ENCODE measurements at places on chromosomes 2 and 18. TPM values are rescaled to one million over a fixed set of nuclear protein-coding genes. Genes with fewer than 3 reads are reported as not detected.

DNA sequence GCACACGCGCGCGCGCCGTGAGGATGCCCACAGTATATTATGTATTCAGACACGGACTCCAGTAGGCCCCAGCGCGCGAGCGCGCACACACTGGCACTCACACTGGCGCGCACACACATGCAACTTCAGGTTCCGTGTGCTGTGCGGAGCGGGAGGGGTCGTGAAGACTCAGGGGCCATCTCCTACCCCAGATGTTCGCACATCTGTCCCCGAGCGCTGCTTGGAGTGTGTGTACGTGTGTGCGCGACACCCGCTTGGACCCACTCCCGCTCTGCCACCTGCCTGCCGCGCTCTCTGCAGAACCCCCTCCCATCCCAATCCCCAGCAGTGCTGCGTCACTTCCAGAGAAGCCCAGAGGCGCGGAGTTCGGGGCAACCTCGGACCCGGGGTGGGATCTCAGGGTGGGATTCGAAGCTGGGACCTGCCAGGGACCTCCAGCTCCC is 2.6 kb downstream of the NRP2 start:
- no peak for DNase-seq

DNA sequence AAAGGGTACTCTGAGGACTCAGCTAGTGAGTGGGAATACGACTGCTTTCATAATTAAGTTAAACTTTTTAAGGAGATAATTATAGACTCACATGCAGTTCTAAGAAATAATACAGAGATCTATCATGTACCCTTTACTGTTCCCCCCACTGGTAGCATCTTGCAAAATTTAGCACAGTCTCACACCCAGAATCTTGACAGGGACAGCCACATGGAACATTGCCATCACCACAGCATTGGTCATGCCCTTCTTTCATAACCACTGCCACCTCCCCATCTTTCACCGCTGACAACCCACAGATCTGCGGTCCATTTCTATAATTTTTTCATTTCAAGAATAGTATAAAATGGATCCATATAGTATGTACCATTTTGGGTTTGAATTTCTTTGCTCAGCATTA is 37.8 kb downstream of the ARHGEF4 start:
- DNase-seq = no peak

DNA sequence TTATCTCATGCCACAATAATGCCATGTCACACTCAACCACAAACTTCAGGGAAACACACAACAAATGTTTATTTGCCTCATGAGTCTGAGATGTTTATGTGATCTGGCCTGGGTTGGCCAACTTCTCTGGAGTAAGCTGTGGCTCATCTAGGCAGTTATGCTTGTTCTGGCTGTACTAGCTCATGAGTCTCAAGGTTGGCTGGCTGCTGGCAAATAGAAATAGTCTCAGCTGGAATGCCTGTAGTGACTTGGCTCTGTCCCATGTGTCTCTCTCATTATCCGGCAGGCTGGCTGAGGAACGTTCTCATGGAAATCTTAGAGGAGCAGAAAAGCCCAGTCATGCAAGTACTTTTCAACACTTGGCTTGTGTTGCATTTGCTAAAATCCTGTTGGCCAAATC is 234.9 kb upstream of the CDH2 start:
- DNase-seq = no peak

- DNase-seq = no peak
These were observed 123.2 kb downstream of the CAPN13 start for GRCh38 chr2:30684026-30684425.

DNA sequence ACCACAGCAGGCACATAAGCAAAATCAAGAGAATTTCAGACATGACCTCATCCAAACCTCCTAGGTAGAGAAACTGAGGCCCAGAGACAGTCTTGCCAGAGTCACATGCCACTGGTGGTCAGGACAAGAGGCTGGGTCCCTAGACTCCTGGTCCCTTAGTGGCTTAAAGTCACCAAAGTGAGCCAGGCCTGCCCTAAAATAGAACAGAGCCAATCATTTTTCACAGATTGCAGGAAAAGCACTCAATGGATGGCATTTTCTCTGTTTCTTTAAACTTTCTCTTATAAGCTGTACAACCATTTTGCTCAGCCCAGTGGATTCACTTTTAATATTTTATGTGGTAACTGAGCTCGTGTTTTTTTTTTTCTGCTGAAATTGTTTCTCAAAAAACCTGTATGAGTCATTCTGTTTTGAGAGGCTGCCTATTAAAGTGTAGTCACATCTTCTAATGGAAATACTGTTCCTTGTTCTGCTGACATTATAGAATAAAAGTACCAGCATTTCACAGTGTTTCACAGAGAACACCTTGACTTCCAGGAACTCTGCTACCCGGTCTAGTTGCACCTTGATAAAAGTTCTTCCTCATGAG is 29.6 kb downstream of the STEAP3 start:
- DNase-seq = no peak

DNA sequence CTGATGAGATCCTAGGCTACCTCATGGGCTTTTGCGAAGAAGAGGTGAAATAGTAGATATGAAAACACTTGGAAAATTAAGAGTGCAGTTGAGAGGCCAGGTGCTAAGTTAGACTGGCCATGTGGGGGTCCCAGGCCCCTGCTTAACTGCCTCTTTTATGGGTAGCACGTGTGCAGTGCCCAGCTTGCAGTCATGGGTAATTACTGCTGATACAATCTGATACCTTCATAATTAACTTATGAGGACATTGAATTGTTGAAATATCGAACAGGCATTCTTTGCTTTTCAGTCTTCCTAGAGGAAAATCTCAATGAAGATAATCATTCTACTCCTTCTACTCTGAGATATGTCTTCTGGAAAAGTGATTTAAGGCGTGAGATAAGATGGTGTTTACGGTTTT is 11.6 kb downstream of the TRAF3IP1 start:
- DNase-seq = no peak

DNA sequence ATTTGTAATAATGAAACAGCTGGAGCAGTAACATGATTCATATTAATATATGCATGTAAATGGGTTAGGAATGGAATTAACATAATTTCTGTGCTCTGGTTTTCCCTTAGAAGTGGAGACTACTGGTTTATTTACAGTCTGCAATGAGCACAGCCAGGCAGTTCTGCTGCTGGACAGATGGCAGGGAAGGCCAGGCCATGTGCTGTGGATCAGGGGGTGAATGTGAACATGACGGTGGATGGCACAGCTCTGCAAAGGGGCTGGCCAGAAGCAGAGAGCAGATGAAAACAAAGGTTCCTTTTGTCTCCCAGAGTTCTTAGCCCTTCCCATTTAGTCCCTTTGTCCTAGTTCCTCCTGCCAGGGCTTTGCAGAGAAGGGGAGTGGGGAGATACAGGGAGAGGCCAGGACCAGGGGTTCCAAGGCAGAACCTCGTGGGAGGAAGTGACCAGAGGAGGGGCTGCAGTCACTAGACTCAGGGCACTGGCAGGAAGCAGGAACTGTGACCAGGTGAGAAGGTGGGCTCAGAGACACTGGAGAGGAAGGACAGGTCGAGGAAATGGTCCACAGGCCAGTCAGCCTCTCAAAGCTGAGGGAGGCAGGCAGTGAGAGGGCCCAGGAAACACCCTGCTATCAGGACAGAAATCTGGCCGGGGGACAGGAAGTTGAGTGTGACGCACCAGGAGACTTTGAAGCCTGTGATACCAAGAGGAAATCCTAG is 112.9 kb upstream of the ATP8B1 start:
- DNase-seq = no peak

DNA sequence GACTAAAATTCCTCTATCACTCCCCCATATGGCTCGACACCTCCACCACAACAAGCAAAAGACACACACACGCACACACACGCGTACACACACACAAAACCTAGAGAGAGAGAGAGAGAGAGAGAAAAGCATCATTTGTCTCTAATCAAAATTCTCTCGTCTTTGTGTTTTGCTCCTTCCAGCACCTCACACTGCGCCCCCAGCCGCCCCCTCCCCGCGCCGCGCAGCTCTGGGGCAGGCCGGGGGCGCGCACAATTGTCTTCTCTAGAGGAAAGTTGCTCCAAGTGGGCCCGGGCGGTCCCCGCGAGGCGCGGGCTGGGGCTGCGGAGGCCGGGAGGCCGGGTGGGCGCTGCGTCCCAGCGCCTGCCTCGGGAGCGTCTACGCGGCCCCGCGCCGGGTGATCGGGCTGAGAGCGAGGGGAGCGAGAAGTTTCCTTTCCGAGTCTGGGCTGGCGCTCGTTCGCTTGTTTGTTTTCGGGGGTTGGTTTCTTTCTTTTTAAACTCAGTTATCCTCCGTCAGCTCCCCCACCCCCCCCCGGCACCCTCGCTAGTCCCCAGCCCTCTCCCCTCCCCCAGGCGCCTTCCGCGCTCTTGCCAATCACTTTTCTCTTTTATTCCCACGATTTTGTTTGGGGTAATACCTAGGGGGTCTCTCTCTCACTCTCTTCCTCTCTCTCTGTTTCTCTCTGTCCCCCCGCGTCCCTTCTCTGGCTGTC is 4.1 kb downstream of the ZEB2 start:
- no peak for DNase-seq

DNA sequence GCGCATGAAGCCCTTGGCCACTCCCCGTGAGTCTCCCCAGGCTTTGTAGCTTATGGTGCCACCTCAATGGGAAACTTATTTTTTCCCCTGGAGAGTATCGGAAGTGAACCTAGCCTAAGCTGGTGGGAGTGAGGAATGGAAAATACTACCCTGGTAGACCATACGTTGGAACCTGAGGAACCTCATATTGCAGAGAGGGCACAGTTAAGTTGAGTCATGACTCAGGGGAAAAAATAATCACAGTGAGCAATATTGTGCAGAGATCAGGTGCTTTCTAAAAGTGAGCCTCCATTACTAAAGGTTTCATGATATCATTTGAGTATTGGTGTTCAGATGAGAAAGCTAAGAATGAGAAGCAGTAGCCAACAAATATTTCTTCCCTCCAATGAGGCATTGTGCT is 360.5 kb upstream of the NT5C1B start:
- no peak for DNase-seq

GRCh38 chr2:105454801-105455485 is 56.1 kb upstream of the FHL2 start:
- DNase-seq = no peak

ANKRD53 gene
- 1.8 TPM for total RNA-seq

VWC2L gene
- total RNA-seq = not detected

FSHR gene
- 0.69 TPM for total RNA-seq

SLC20A1 gene
- 59.7 TPM for total RNA-seq

EIF2AK2 gene
- 82.3 TPM for total RNA-seq
